ENCODE measurements at places on chromosomes 4 and X.

GRCh38 chr4:104235967-104236366 lies 258.7 kb downstream of the CXXC4 start:
- DNase-seq, result no peak

DNA sequence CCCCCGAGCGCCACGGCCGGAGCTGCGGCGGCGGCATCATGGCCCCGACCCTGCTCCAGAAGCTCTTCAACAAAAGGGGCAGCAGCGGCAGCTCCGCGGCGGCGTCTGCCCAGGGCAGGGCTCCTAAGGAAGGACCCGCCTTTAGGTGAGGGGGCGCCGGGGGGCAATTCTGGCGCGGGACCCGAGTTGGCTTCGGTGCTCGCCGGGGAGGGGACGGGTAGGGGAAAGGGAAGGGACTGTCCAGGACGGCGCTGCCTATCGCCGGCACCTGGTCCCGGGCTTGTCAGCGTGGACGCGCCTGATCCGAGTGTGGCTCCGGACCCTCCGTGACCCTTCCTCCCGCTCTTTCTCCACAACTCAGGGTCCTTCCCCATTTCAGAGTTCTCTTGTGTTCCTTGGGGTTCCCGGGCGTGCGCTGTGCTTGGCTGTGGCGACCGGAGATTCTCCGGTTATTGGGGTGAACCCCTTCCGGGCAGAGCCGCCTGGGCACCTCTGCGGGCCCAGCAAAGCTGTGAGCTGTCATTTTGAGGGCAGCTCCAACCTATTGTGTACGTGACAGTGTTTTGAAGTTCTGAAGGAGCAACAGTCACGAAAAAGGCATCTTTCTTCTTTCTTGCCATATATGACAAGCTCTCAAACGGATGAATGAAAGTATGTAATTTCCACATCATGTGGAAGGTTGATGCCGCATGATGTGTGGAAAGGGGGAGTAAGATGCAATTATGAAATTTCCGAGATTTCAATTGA lies 522 bp downstream of the FNIP2 start:
- peak; percentile 10 for DNase-seq

GRCh38 chr4:24768006-24768405 lies 27.4 kb upstream of the SOD3 start:
- no peak for DNase-seq

DNA sequence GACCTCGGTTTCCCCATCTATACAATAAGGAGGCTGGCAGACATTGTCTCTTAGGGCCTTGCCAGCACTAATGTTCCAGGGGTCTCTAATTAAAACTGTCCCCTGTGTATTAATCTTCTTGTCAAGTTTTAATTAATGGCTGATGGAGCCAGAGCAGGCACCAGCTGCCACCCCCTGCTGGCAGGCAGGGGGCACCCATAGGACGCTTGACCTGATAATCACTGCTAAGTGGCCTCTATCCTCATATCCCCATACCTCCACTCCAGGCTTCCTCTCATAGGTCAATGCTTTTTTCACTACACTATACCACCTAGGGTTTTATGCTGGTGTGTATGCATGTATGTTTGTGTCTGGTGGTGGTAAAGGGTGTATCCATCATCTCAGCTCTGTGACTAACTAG lies 89.4 kb downstream of the EFNB1 start:
- no peak for DNase-seq

DNA sequence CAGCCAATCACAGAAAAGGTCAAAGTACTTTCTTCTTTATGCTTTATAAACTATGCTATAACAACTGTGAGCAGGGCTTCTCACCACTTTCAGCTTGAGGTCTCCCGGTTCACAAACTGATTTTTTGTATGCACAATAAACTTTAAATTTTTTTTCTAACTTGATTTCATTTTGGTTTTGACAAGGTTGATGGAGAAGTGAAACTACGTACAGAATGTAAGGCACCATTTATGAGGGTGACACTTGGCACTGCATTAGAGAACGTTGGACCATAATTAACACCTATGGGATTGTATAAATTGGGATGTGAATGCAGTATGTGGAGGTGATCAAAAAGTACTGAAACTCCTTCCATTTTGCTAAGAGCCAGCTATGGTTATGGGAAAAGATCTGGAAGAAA lies 857.9 kb upstream of the HTR2C start:
- DNase-seq, result no peak

GRCh38 chr4:137448402-137448801 lies 83.9 kb downstream of the PCDH18 start:
- DNase-seq, result no peak

Data from SW480 (cell line).